ENCODE measurements at places on chromosomes 16 and 17.

- DNase-seq: no peak
Observed at GRCh38 chr16:29862383-29862883, 593 bp downstream of the CDIPT start.

- DNase-seq: no peak
Observed at GRCh38 chr16:972316-973002, 1.7 kb upstream of the LMF1 start.

- no peak for DNase-seq
Observed at GRCh38 chr17:79482727-79483521, 127.9 kb downstream of the RBFOX3 start.

DNA sequence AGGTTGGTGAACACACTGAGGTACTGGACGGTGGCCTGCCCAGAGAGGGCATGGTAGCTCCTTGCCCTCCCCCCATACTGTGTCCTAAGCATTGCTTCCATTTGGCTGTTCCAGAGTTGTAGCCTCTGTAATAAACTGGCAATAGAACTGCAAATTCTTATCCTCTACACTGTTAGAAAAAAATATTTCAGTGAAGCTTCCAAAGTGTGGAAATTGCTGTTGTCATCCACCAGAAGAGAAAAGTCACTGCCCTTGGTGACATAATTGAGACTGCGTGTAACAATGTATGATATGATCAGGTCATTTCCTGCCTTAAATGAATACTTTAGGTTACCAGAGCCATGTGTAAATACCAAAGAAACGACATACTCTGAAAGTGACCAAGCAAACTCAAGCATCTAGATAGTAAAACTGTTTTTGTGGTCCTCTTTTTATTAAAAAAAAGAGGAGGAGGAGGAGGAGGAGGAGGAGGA lies 65.9 kb downstream of the CEP95 start:
- DNase-seq: no peak

- DNase-seq: no peak
Observed at GRCh38 chr16:88973007-88973410, 4.0 kb downstream of the CBFA2T3 start.

GRCh38 chr16:69555437-69555836 lies 10.3 kb upstream of the NFAT5 start:
- no peak for DNase-seq

DNA sequence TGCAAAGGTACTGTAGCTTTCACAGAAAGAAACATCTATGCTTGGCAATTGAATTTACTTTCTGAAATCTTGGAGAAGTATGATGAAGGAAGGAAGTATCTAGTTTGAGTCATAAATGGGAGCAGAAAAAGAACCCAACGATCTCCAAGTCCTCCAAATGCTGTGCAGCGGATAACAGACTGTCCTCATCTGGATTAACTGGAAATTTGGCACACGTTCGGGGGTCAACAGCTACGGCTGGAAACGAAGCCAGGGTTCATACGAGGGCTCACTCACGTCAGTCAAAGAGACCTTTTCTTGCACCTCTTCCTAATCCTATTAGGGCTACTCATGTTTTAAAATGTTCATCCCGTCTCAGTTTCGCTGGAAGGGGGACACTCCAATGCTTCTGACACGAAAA lies 152.0 kb downstream of the ZFHX3 start:
- no peak for DNase-seq

- DNase-seq: no peak
Observed at GRCh38 chr16:54175169-54175551, 111.4 kb downstream of the IRX3 start.

DNA sequence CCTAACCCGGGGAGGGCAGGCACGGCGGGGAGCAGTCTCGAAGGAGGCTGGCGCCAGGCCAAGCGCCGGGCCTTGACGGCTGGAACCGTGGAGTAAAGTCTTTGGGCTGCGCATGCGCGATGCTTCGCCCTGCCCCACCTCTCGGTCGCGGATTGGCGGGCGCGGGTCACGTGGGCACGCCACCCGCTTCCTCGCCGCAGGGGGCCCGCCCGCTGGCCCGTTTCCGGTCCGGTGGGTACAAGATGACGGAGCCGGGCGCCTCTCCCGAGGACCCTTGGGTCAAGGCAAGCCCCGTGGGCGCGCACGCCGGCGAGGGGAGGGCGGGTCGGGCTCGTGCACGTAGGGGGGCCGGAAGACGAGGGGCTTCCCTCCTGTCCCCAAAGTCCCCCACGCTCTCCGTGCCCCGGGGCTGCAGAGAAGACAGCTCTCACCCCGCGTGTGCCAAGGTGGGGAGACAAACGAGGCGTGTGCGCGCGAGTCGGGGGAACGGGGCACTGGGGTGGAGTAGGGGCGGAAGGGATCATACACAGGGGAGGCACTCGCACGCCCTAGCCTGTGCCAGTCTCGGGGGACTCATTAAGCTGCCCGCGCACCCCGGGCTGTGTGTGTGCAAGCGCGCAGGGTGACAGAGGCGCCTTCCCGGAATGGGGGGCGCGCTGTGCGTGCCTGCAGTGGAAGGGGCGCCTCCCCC lies at the start of gene MLX:
MLX (plus strand) TSS at position 218 of the 691 bp plus-strand sequence; CDS start at position 243, 25 bp downstream.
- DNase-seq: peak; percentile 85

DNA sequence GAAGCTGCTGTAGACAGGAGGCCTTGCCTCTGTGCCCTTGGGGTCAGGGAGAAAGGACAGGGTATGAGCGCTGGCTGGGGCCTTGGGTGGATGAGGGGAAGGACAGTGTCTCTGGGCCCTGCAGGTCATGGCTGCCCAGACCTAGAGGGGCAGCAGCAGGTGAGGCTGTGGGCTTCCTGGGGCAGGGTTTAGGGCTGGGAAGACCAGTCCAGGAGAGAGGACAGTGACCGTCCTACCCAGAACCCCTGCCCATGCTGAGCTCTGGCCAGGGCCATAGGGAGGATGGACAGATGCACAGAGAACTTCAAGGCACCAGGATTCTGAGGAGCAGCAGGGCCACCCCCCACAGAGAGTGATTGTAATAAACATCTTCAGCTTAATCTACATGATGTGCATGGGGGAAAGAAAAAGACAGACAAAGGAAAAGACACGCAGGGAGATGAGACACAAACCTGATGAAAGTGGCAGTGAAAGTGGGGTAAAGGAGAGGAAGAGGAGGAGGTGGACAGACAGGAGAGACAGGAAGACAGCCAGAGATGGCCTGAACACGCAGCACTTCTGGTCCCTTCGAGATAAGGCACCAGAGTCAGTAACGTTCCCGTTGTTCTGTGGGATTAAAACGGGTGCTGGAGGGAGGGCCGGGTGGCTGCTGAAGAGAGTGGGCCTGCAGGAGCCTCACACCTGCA lies 17.5 kb downstream of the FLOT2 start:
- no peak for DNase-seq

GRCh38 chr16:10987361-10988163 lies 43.2 kb downstream of the CLEC16A start:
- no peak for DNase-seq

DNA sequence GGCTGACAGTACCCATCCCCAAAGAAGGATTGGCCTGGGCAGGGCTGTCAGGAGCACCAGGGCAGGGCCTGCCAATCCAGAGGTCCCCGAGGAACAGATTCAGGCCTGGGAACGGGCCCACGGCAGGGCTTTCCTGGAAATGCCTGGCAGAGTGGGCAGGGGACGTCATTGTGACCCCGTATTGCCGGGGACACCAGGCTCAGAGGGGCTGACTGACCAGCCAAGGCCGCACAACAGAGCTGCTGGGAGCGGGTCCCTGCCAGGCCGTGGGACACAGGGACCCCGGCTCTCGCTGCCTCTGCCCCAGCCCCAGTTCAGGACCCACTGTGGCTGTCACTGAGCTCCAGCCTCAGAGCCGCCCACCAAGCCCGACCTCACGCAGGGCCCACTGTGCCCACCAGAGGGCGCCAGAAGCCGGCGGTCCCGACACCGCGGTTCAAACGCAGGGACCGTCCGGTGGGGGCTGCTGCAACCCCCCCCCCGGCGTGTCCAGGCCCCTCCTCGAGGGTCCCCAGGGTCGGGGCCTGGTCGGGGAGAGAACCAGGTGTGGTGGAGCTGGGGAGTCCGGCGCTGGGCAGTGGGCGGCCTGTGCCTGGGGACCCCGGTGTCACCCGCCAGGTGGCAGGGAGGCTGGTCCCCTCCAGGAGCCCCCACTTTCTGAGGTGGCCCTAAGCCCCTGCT lies 15.2 kb upstream of the SSTR5 start:
- DNase-seq: peak; percentile 63

DNA sequence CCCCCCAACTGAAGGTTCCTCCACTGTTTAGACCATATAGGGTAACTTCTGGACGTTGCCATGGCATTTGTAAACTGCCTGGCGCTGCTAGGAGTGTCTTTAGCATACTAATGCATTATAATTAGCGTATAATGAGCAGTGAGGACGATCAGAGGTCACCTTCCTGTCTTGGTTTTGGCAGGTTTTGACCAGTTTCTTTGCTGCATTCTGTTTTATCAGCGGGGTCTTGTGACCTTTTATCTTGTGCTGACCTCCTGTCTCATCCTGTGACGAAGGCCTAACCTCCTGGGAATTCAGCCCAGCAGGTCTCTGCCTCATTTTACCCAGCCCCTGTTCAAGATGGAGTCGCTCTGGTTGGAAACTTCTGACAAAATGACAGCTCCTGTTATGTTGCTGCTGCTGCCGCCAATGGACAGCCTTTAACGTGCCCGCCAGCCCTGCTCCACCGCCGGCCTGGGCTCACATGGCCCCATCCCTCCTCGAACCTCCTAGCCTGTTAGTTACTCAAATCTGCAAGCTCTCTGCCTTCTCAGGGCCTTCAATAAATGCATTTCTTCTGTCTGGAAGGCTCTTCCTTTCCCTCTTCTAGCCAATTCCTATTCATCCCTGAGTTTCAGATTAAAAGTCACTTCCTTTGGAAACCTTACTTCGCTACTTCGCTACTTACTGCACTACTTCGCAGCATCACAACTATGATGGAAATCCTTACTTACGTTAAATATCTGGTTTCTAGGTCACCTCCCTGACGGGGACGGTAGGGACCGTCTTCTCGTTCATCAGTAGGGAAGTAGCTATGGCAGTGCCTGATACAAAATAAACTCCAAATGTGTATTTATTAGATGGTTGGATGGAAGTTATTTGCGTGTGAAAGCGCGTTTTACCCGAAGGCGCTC lies 640 bp upstream of the NAGLU start:
- DNase-seq: no peak

Data from stimulated activated CD4-positive, alpha-beta T cell treated with anti-CD3 and anti-CD28 coated beads, Interleukin-1b, Interleukin-23, amount 100 ng/mL, for 4 hours (primary cell).